ENCODE measurements at places on chromosomes 11 and 22. TPM values are rescaled to one million over a fixed set of nuclear protein-coding genes. Genes with fewer than 3 reads are reported as not detected.

Gene NXPE4
- total RNA-seq = not detected

Gene ZNRF3
- 3.4 TPM for total RNA-seq

Gene SPTBN2
- 0.27 TPM for total RNA-seq

Gene UBASH3B
- 3.5 TPM for total RNA-seq

Gene C11orf91
- not detected for total RNA-seq

Gene SHISA8
- not detected for total RNA-seq

Gene BBOX1
- total RNA-seq = not detected

Gene RTN4RL2
- 0.90 TPM for total RNA-seq

Gene ADM
- 103 TPM for total RNA-seq

Gene RNF141
- total RNA-seq = 12.9 TPM

Gene OR4A47
- total RNA-seq = not detected

Gene MUC2
- not detected for total RNA-seq

Gene TBX1
- 2.8 TPM for total RNA-seq

Gene SMC1B
- 0.09 TPM for total RNA-seq

Gene CCDC116
- 0.25 TPM for total RNA-seq

Gene SAA4
- 0.27 TPM for total RNA-seq

Gene TRIM44
- 42.1 TPM for total RNA-seq

Gene WNT7B
- 0.18 TPM for total RNA-seq

Gene LRRC75B
- total RNA-seq = 6.0 TPM

Gene DCUN1D5
- 136 TPM for total RNA-seq

Gene ADM2
- 8.0 TPM for total RNA-seq

Gene HBG2
- not detected for total RNA-seq

Gene MTMR3
- total RNA-seq = 29.8 TPM

Gene FOLR3
- not detected for total RNA-seq

Gene APOA5
- total RNA-seq = not detected

Gene SMIM35
- total RNA-seq = not detected

Gene LRRC55
- total RNA-seq = not detected

Gene POU2AF2
- total RNA-seq = not detected

Gene OAF
- total RNA-seq = 39.4 TPM

Gene TEX12
- 0.36 TPM for total RNA-seq

Gene TCP11L1
- 25.4 TPM for total RNA-seq

Gene TP53I11
- 27.4 TPM for total RNA-seq

Gene PDHX
- 36.6 TPM for total RNA-seq

Gene BTBD18
- not detected for total RNA-seq

Gene TLCD5
- 6.4 TPM for total RNA-seq

Gene DCHS1
- total RNA-seq = 5.2 TPM

Gene KREMEN1
- 5.7 TPM for total RNA-seq

Gene CCDC90B
- 78.0 TPM for total RNA-seq

Gene NAALAD2
- 7.9 TPM for total RNA-seq

Gene MIOX
- total RNA-seq = not detected

Gene LIF
- total RNA-seq = 6.2 TPM

Gene HBB
- not detected for total RNA-seq

Gene LINC01488
- not detected for total RNA-seq

Gene TSPAN18
- total RNA-seq = 0.49 TPM

Gene KDELR3
- 22.1 TPM for total RNA-seq

Gene OR52L1
- not detected for total RNA-seq

Gene SAA1
- total RNA-seq = not detected

Gene OR51B2
- not detected for total RNA-seq

Gene FGF19
- not detected for total RNA-seq

Gene HTR3A
- total RNA-seq = not detected

Gene CASP1
- 21.0 TPM for total RNA-seq

Gene OR51I1
- total RNA-seq = not detected

Gene ATM
- 94.4 TPM for total RNA-seq

Gene ANKK1
- total RNA-seq = not detected
